Fibroblast of lung (primary cell): ENCODE measurements at places on chromosomes 1 and 21. TPM values are rescaled to one million over a fixed set of nuclear protein-coding genes. Genes with fewer than 3 reads are reported as not detected.

IL19 gene
- not detected in 2 replicates for total RNA-seq

MYOM3 gene
- not detected in 2 replicates for total RNA-seq

SLC30A2 gene
- not detected in 2 replicates for total RNA-seq

TSSK3 gene
- 0.50 and 0.51 TPM in 2 replicates for total RNA-seq

DSTYK gene
- 24.9 and 42.6 TPM in 2 replicates for total RNA-seq

PLEKHM2 gene
- 79.4 and 94.6 TPM in 2 replicates for total RNA-seq

KPRP gene
- not detected in 2 replicates for total RNA-seq

ERICH3 gene
- under 0.01 and 0.17 TPM in 2 replicates for total RNA-seq

FCGR3A gene
- not detected in 2 replicates for total RNA-seq

CA6 gene
- not detected in 2 replicates for total RNA-seq

SYPL2 gene
- total RNA-seq, result 0.26 and 1.7 TPM in 2 replicates

AVPR1B gene
- not detected in 2 replicates for total RNA-seq

RCOR3 gene
- 17.5 and 24.9 TPM in 2 replicates for total RNA-seq

KCNK2 gene
- 2.8 and 6.4 TPM in 2 replicates for total RNA-seq

CRYBG2 gene
- not detected in 2 replicates for total RNA-seq

FLG2 gene
- total RNA-seq, result not detected in 2 replicates

AMY2A gene
- not detected in 2 replicates for total RNA-seq

PRR9 gene
- total RNA-seq, result not detected in 2 replicates

KRTAP12-4 gene
- total RNA-seq, result not detected in 2 replicates

SELL gene
- total RNA-seq, result under 0.01 and 0.17 TPM in 2 replicates

LIN28A gene
- not detected in 2 replicates for total RNA-seq

PRELP gene
- 4.5 and 4.9 TPM in 2 replicates for total RNA-seq

RNU1-2 gene
- under 0.01 and 3,997 TPM in 2 replicates for total RNA-seq

RNF186 gene
- not detected in 2 replicates for total RNA-seq

TRIM33 gene
- 19.3 and 21.5 TPM in 2 replicates for total RNA-seq

G0S2 gene
- 79.1 and 180 TPM in 2 replicates for total RNA-seq

SYTL1 gene
- under 0.01 and 0.17 TPM in 2 replicates for total RNA-seq

CDCA8 gene
- total RNA-seq, result 0.26 and 3.8 TPM in 2 replicates

CAPN9 gene
- under 0.01 and 0.17 TPM in 2 replicates for total RNA-seq

SPRR2E gene
- total RNA-seq, result not detected in 2 replicates

LORICRIN gene
- total RNA-seq, result not detected in 2 replicates

LCE3D gene
- not detected in 2 replicates for total RNA-seq

INTS7 gene
- total RNA-seq, result 20.5 and 20.6 TPM in 2 replicates

ZNF678 gene
- total RNA-seq, result 5.6 and 7.3 TPM in 2 replicates

NBPF6 gene
- not detected in 2 replicates for total RNA-seq

ANGEL2 gene
- 46.7 and 71.5 TPM in 2 replicates for total RNA-seq

PLPP3 gene
- total RNA-seq, result 170 and 343 TPM in 2 replicates

BEND5 gene
- 0.77 TPM in 1 of 2 replicates, not detected in the other for total RNA-seq

COL8A2 gene
- total RNA-seq, result 18.5 and 31.0 TPM in 2 replicates
